ENCODE measurements at places on chromosomes 1 and 21.

GRCh38 chr1:61724506-61724812 is 482 bp downstream of the TM2D1 start:
- peak; percentile 13 for DNase-seq

- DNase-seq = no peak
Observed at GRCh38 chr1:21089731-21090130, 87.0 kb downstream of the EIF4G3 start.

- DNase-seq = no peak
Observed at GRCh38 chr1:89310976-89311375, 38.3 kb upstream of the GBP5 start.

DNA sequence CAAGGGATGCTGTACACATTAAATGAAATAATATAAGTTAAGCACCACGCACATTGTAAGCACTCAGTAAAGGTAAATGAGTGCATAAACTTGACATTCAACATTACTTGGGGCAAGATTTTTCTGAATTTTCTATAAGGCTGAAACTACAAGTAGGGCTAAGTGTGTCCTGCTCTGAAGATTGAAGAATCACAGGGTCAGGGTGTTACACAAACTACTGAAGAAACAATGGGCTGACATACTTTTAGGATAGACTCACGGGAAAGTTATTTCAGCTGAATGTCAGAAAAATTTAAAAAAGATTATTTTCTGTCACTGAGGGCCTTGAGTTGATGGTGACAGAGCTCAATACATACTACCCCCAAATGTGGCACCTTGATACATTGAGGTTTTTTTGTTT is 644.2 kb upstream of the PLXNA2 start:
- no peak for DNase-seq

DNA sequence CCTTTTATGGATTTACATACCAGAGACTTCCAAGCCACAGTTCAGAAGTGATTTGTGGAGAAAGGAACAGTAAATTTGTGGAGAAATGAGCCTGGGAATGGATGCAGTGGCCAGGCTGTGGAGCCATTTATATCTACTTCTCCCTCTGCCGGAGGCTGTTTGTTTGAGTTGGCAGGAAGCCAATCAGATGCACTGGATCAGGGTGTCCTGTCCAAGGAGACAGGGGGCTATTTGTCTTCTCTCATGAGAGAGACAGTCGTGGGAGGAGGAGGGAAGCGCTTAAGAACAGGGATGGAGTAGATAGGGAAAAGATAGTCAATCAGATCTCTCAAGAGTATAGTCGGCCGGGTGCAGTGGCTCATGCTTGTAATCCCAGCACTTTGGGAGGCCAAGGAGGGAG is 2.8 kb upstream of the HAPLN2 start:
- DNase-seq = peak; percentile 54

- no peak for DNase-seq
Observed at GRCh38 chr1:38586993-38587646, 272.5 kb downstream of the RRAGC start.

DNA sequence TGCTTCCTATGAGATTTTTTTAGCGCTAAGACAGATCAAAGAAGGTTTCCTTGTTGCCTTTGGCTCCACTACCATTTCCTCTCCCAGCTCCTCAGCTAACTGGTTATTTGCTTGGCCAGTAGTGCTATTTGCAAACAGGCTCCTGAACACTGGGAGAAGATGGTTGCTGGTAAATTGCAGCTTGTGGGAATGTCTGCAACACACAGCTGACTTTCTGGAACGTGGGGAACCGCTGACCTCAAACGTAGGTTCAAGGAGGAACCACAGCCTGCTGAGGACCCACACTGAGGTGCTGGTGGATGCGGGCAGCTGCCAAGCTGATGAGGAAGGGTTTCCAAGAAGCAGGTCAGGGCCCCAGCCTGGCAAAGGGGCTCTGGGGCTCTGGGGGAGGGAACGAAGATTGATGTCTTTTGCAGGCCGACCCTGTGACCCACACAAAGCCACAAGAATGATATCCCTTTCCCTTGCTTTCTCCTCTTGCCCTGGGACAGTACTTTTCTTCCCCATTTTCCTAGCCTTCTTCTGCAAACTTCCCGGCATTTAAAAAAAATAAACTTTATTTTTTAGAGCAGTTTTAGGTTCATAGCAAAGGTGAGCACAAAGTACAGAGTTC is 24.8 kb downstream of the GNG4 start:
- peak; percentile 47 for DNase-seq

- no peak for DNase-seq
Observed at GRCh38 chr1:181525104-181525721, 41.9 kb downstream of the CACNA1E start.

- peak; percentile 73 for DNase-seq
Observed at GRCh38 chr1:64172458-64172983, 30.9 kb upstream of the UBE2U start.

- DNase-seq = peak; percentile 99
Observed at GRCh38 chr21:35578347-35578782, 482.0 kb downstream of the SETD4 start.

GRCh38 chr1:28173151-28173979 is 3.1 kb downstream of the PTAFR start:
- DNase-seq = peak; percentile 31

DNA sequence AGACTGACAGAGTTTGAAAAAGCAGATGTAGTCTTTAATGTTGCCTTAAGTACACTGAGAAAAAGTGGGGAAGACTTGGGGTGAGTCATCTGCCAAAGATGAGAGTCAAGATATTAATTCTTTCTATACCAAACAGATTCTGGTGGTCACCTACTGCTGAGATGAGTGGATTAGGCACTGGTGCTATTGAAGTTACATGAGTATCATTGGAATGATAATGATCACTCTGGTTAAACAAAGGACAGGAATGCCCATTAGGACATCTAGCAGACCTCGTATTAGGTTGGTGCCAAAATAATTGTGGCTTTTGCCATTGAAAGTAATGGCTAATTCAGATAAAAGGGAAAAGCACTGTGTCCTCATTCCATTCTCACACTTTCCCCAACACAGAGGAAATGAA is 1588.9 kb downstream of the KCNT2 start:
- no peak for DNase-seq

GRCh38 chr1:186519982-186520381 is 59.1 kb upstream of the PDC start:
- DNase-seq = peak; percentile 19

DNA sequence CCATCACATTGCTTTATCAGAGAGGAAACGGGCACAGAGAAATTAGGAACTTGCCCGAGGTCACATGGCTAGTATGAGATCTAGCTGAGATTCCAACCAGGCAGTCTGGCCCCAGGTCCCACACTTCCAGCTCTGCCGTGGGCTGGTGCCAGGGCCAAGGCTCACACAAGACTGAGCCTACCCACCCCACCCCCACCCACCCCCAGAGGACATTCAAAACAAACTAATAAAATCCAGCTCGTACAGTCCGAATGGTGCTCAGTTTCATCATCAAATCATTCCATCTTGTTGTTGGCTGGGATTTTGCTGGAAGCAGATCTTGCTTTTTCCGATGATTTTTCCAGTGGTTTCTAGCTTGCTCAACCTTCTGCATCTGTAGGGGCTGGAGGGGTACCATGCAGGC is 27.9 kb downstream of the MATN1 start:
- peak; percentile 47 for DNase-seq

DNA sequence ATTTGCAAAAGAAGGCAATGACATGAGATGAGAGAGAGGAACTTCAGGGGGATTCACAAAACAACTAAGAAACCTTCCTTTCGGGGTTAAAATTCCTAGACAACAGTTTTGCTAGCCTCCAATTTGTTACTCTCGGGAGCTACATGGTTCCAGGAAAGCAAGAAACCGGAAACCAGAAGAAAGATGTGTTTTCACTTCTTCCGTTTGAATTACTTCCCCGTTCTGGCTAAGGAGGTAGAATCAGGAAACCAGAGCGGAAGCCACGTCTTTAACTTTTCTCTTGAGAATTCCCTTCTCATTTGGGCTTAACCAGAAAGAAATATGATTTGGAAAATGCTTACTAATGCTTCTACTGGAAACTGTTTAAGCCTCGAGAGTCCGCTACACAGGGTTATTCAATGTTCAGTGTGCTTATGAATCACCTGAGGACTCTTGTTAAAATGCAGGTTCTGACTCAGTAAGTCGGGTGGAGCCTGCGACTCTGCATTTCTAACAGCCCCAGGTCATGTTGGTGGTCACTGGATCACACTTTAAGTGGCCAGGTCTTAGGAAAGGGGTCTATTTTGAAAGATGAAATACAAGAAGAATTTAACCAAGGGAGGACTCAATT is 43.5 kb upstream of the MCOLN3 start:
- DNase-seq = peak; percentile 29

GRCh38 chr1:28374297-28374696 is 4.8 kb downstream of the PHACTR4 start:
- DNase-seq = peak; percentile 10

GRCh38 chr21:40095477-40095876 is 228.2 kb downstream of the PCP4 start:
- DNase-seq = no peak

DNA sequence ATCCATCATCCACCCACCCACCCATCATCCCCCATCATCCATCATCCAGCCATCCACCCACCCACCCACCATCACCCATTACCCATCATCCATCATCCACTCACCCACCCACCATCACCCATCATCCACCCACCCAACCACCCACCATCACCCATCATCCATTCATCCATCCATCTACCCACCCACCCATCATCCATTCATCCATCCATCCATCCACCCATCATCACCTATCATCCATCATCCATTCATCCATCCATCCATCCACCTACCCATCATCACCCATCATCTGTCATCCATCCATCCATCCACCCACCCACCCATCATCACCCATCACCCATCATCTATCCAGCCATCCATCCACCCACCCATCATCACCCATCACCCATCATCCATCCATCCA is 81.5 kb downstream of the ADARB1 start:
- no peak for DNase-seq

DNA sequence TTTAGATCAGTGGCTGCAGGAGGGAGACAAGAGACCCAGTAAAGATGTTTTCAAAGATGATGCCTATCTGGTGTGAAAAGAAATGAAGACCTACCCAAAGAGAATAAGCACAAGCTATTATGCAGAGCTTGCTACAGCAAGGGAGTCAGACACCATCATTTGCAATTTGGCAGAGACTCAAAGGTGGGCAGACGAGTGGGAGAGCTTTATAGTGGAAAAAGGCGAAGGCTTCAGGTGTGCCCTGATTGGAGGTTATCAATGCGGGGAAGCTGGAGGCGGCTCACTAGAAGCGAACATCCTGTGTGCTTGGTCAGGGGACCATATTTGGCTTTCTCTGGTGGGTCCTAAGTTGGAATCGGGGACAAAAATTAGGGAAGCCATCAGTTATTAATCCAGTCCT is 183.8 kb downstream of the DISC1 start:
- no peak for DNase-seq

- DNase-seq = peak; percentile 58
Observed at GRCh38 chr1:54950006-54950368, 30.4 kb upstream of the TMEM61 start.

GRCh38 chr1:198699167-198700015 is 60.6 kb downstream of the PTPRC start:
- DNase-seq = peak; percentile 35

GRCh38 chr1:3690282-3691065 is 38.2 kb downstream of the TP73 start:
- DNase-seq = no peak

DNA sequence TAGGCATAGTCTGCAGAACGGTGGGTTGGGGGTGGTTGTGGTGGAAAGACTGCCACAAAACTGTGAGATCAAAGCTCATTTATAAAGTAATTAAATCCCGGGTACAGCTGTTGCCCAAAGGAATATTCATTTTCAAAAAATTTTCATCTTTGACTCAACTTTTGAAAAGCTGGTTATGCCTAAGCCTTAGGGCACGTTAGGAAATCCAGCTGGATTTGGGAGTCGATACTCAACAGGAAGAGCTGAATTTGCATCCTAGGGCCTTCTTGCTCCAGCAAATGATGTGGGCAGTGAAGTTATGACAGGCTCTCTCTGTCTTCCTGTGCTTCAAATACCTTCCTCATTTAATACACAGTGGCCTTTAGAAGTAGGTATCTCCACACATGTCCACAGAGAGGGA is 31.7 kb downstream of the ZP4 start:
- no peak for DNase-seq

DNA sequence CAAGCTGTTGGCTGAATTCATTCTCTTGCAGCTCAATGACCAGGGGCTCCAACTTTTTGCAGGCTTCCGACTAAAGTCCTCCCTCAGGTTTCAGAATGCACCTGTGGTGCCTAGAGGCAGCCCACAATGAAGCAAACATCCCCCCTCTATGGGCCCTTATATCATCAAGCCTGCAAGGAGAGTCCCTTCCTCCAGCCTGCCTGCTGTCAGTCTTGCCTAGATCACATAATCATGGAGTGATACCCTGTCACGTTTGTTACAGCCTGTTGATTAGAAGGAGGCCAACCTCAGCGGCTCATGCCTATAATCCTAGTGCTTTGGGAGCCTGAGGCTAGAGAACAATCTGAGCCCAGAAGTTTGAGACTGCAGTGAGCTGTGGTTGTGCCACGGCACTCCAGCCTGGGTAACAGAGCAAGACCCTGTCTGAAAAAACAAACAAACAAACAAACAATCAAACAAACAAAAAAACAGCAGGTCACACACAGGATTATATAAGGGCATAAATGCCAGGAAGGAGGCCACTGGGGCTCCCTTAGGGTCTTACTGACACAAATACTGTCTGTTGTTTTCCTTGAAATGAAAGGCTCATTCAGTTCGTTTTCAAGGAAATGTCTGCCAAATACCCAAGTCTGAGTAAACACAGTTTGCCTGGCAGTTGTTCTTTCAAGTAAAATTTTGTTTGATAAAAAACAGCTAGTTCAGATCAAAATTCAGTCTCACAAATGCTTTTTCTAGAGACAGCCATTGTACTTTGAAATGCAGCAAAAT is 4.7 kb upstream of the SPRR3 start:
- no peak for DNase-seq

- peak; percentile 27 for DNase-seq
Observed at GRCh38 chr1:7334475-7335035, 436.5 kb upstream of the VAMP3 start.

GRCh38 chr1:110291241-110292030 is 47.7 kb upstream of the RBM15 start:
- no peak for DNase-seq

DNA sequence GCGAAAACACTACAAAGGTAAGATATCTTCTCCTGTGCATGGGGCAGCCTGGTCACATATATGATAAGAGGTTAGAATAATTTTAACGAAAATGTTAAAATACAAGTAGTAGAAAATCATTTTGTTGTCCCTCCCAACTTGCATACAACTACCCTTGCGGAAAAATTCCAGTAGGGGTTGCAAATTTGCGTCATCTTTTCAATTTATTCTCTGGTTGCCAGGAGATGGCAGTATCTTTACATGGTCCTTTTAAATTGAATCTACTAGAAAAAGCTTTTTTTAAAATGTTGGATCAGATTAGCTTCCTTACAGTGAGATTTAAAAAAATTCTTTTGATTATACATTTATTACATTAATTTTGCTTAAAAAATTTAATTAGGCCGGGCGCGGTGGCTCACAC is 10.9 kb downstream of the S100PBP start:
- DNase-seq = no peak

GRCh38 chr1:186234976-186235686 is 139.9 kb downstream of the TPR start:
- DNase-seq = no peak

All from fibroblast of mammary gland (primary cell).